Type B pancreatic cell (in vitro differentiated cells): ENCODE measurements at places on chromosomes 1 and 21. TPM values are rescaled to one million over a fixed set of nuclear protein-coding genes. Genes with fewer than 3 reads are reported as not detected.

DNA sequence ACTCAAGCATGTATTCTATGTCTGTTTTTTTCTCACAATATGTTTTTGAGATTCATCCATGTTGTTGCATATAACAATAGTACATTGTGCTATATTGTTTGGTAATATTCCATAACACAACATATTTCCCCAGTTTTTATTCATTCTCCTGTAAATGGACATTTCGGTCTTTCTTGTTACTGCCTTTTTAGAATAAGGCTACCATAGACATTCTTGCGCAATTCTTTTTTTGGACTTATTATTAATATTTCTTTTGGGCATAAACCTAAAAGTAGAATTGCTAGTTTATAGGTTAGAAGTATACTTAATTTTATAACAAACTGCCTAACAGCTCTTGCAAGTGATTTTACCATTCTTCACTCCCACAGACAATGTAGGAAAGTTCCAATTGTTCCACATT, 573.0 kb downstream of the ADGRL2 start:
- DNase-seq = no peak

The VCAM1 gene
- 0.74 and 37.0 TPM in 2 replicates for total RNA-seq

GRCh38 chr21:34092262-34092921, 19.0 kb downstream of the MRPS6 start:
- no peak for DNase-seq

The LEFTY1 gene
- 0.29 and 0.31 TPM in 2 replicates for total RNA-seq

The C4BPA gene
- 0.87 and 6.8 TPM in 2 replicates for total RNA-seq

DNA sequence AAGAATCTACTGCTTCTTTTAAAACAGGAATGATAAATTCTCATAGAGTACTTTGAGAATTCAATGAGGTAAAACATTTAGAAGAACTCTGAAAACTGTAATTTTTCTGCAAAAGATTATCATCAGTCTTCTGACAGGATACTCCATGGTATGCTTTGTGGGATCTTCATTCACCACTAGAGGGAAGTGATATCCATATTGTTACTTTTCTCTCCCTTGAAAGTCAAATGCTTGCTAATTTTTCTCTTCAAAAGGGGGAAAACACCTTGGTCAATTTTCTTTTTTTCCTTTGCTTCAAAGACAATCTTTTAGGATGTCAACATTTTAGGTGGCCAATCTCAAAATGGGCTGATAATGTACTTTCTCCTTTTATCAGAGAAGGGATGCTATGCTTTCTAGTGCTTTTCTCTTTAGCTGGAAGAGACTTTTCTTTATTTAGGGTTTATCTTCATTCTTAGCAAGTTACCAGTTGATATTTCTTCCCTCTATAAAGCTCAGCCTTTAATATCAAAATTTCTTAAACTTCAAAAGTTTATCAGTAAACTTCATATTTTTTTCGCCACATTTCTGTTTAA, 95.5 kb downstream of the NEGR1 start:
- no peak for DNase-seq

- DNase-seq = no peak
These were observed 8.1 kb upstream of the VWA5B1 start for GRCh38 chr1:20282533-20282932.

DNA sequence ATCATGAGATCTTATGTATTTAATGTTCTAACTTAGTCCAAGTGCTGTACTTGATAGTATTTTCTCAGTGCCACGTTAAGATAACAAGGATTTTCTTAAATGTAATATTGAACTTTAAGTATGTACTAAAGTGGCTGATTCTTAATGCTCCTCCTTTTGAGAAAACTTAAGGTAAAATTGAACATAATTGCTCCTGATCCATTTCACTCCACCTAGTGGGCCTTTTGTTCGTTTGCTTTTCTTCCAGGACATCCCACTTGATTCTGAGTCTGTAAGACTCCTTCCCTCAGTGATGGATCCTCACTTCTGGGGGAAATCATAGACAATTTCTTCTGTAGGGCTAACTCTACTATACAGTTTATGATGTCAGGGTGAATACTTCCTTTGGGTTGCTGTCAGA, 173.1 kb downstream of the LMO4 start:
- no peak for DNase-seq

The RCSD1 gene
- 0.75 and 5.4 TPM in 2 replicates for total RNA-seq

- DNase-seq = no peak
These were observed 22.3 kb downstream of the KIF17 start for GRCh38 chr1:20695515-20695914.
